NCI-H1417 treated with DMSO at 0.1 percent for 48 hours (cell line): ENCODE measurements at places on chromosomes 1 and 21.

- no peak for DNase-seq
These were observed 1195.7 kb downstream of the AMY1C start for GRCh38 chr1:104945406-104945805.

- no peak for DNase-seq
These were observed 4.8 kb upstream of the MYSM1 start for GRCh38 chr1:58704616-58705021.

DNA sequence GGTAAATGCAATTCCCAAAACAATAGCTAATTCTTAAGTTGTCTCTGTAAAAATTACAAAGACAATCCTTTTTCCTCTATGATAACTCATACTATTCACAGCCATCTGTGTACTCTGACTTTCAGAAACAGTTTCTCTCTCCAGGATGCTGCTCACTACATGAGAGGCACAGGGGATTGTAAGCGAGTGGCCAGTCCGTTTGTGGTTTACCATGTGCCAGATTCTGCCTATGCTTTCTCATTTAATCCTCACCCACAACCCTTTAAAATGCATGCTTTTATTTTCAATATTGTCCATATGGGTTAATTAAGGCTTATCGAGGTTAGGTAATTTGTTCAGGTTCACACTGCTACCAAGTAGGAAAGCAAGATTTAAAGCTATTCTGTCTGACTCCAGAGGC, 23.0 kb downstream of the RGS1 start:
- no peak for DNase-seq

DNA sequence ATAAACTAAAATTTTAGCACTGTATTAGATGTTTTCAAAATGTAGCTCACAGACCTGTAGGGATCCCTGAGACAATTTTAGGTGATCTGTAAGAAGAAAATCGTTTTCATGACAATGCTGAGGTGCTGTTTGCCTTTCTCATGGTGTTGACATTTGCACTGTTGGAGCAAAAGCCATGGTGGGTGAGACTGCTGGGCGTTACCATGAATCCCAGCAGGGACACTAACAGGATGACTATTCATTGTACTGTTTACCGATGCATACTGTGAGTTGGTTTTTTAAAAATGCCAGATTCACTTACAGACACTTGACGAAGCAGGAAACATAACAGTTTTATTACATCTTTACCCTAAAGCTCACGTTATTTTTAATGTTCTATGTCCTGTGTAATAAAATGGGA, 468.5 kb downstream of the PCP4 start:
- DNase-seq, result peak; percentile 55

GRCh38 chr1:113975211-113975895, 3.9 kb upstream of the OLFML3 start:
- DNase-seq, result no peak

GRCh38 chr1:227320476-227320875, 2.2 kb upstream of the CDC42BPA start:
- DNase-seq, result no peak

- no peak for DNase-seq
These were observed 153.8 kb upstream of the C1orf105 start for GRCh38 chr1:172266528-172267174.

DNA sequence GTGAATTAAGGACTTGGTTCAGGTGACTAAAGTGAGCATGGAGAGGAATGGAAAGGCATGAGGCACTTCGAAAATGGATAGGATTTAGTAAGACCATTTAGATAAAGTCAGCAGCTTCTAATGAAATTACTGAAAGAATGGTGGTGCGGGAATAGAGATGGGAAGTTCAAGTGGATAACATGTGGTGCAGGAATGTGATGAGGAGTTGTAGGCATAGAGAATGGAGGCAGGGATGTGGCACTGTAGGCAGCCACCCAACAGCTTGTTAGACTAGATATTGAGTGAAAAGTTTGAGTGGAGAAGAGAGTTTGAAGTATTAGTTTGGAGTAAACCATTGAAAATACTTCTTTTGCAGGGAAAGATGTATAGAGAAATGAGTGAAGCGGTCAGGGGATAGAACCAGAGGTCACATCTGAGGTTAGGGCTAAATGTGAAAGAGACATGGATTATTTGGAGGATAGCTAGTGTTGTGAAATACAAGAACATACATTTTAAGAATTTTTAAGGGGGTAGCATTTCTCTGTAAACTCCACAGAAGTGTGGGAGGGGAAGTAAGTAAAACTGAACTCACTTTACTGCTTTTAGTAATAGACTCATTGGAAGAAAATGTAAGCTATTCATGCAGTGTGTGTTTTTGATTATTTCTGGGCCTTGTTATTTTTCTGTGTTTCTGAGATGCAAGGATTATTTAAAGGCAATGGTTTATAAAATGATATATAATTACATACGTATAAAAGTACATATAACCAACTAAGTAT, 46.2 kb downstream of the DYRK1A start:
- DNase-seq, result no peak

GRCh38 chr1:17627239-17628052, 87.9 kb downstream of the ARHGEF10L start:
- no peak for DNase-seq

DNA sequence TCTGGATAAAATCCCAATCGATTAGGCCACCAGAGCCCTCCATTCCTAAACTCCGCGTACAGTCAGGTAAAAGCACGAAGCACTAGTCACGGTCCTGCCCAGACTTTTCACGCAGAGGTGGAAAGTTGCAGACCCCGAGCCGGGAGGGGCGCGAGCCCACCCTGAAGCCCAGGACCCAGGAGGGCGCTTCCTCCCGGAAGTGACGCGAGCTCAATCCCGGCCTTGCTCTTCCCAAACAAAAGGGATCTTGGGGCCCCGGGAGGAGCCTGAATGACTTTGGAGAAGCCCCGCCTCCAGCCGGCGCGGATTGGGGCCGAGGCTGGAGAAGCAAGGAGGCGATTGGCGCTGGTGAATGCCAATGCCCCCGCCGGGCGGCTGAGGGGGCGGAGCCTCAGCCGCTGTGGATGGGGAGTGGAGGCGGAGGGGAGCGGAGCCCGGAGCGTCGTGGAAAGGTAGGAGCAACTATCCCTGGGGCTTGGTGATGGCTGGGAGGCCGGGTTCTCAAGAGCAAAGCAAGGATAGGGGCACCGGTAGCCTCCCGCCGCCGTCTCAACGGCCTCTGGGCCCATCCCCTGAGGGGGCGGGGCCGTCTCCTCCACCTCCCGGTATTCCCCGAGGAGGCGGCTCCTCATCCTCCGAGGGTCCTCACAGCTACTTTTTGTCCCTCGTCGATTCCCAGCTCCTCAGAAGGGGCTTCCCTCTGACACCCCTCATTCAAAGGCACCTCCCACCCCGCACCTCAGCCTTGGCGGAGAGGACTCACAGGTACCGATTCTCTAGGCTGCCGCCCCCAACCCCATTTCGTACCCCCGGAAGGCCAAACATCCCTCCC, at the start of gene CTTNBP2NL:
CTTNBP2NL (plus strand) TSS at position 394 of the 832 bp plus-strand sequence. CDS start 19,952 bp downstream, outside the sequence.
- DNase-seq, result peak; percentile 83

- DNase-seq, result no peak
These were observed 38.2 kb downstream of the ARID1A start for GRCh38 chr1:26733982-26734381.

- no peak for DNase-seq
These were observed 31.7 kb upstream of the WNT4 start for GRCh38 chr1:22174446-22175220.

GRCh38 chr21:29810871-29811270, 128.9 kb downstream of the GRIK1 start:
- DNase-seq, result no peak

- no peak for DNase-seq
These were observed 4.9 kb downstream of the CAMTA1 start for GRCh38 chr1:6790146-6790545.

DNA sequence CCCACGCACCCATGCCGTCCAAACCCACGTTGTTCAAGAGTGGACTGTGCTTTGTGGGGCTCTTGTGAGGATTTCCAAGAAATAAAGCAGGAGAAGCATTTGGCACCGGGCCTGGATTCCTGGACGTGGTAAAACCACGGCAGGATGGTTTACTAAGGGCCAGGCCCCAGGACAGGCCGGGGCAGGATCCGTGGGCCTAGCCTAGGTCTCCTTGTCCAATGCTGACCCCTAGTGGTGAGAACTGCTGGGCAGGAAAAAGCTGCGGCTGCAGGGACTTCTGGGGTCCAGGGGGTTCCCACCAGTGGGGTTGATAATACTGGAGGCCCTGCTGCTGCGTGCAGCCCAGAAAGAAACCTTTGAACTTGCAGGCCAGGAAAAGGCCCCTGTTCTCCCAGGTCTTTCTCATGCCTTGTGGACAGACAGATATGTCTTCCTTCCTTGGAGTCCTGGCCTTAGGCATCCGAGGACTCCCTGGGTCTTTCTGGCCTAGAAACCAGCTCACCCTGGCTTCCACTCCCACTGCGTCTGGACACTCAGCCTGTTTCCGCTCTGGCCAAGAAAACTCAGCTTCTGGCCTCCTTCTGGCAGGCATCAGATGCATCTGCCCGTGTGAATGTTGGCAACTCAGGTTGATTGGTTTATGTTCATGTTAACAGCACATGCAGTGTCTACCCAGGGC, 106.9 kb upstream of the TMEM51 start:
- DNase-seq, result no peak

DNA sequence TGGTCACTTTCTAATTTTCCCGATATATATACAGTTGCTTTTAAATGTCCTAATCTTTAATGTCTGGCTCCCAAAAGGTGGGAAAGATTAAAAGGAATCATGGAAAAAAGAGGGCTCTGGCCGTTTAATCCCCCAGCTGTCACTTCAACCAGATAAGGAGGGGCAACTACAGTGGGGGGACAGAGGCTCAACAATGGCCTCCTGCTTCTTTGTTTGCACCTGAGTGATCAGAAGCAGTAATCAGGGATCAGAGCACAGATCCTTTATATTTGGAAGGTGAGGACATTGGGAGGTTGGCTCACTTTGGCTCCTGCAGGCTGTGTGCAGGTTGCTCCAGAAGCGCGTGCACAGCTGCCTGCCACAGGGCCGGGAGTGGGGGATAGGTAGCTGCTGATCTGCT, 212.8 kb downstream of the FMN2 start:
- no peak for DNase-seq

DNA sequence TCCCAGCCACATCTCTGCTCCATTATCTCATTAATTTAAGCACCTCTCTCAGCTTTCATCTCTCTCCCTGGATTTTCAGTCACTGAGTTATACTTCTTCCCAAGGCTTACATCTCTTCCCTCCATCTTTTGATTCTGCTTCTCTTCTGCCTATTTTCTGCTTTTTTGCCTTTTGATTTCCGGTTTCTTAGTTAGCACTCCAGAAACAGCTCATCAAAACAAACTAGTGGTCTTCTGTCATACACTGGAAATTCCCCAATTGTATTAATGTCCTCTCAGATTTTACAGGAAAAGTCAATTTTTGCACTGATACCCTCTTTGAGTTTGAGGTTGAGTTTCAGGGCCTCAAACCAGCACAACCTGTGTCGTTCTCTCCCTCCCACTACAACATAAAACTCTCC, 1.5 kb downstream of the LCE3E start:
- DNase-seq, result no peak

- DNase-seq, result no peak
These were observed 32.6 kb downstream of the GLIS1 start for GRCh38 chr1:53706356-53706755.

GRCh38 chr1:56923201-56923600, 42.6 kb downstream of the C8B start:
- DNase-seq, result no peak

DNA sequence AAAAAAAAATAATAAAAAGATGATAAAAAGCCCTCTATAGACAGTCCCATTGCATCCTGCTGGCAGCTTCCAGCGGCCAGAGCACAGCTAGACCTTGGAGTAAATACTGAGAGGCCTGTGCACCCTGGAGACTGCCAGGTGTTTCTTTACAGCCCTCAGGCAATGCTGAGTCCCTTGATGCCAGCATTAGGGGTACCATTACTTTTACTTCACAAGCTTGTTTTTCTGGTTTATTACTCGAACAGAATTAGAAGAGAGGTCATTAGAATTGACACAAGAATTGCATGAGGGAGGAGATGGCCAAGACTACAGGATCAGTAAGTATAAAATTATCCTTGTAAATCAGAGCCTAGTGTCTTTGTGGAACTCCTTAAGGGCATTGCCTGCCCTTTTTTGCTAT, 43.6 kb downstream of the AKNAD1 start:
- DNase-seq, result no peak

DNA sequence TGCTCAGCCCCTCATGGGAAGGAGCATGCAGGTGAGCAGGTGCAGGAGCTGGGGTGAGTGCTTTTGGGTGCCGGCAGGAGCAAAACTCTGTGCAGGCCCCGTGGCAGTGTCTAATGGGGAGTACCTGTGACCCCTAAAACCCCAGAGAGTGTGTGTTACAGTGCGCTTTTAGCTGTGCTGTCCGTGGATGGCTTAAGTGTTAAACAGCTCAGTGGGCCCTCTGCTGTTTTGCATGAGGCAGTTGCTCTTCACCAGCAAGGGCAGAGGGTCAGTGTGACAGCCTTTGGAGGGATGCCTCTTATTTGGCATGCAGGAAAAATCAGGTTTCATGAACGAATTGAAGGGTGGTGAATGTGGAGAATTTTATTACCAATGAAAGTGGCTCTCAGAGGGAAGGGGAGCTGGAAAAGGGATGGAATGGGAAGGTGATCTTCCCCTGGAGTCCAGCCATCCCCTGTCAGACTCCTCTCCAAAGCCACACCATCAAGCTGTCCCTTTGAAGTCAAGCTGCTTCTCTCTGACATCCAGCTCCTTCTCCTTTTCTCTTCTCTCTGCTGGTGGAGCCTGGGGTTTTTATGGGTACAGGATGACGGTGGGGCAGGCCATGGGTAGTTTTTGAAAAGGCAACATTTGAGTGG, 17.0 kb upstream of the ALG14 start:
- no peak for DNase-seq

DNA sequence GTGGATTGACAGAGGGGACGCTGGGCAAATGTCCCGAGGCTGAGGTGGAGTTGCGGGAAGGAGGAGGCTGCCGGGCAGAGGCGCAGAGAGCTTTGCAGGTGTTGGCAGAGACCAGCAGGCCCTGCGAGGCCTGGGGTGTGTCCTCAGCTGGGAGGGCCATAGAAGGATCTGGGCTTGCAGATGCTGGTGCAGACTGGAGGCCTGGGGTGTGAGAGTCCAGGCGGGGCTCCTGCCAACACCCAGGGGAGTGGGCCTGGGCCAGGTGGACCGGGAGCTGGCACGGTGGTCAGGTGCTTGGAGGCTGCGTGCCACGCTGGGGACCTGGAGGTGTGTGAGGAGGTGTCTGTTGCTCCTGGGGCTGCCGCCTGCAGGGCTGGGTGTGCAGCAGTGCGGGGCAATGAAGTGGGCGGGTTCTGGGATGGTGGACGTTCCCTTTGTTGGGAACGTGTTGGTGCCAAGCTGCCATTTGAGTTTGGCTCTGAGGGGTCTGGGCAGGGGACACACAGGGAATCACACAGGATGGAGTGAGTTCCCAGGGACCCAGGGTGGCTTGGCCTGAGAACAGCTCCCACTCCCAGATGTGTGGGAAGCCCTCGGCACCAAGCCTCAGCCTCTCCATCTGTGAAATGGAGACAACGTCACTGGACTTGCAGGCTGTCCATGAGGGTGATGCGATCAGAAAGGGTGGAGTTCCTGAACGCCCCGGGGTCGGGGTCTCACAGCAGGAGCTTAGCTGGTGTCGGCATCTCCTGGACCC, 39.9 kb upstream of the POFUT2 start:
- DNase-seq, result no peak
